ENCODE measurements at places on chromosomes 5 and 9. TPM values are rescaled to one million over a fixed set of nuclear protein-coding genes. Genes with fewer than 3 reads are reported as not detected.

The HDAC3 gene
- 55.9 TPM for polyA plus RNA-seq

The C9orf72 gene
- 13.2 TPM for polyA plus RNA-seq

The SPINK7 gene
- polyA plus RNA-seq: 0.74 TPM

The TSLP gene
- polyA plus RNA-seq: 0.37 TPM

The SV2C gene
- 0.01 TPM for polyA plus RNA-seq

The FAM153A gene
- polyA plus RNA-seq: 0.05 TPM

The CAMSAP1 gene
- polyA plus RNA-seq: 26.3 TPM

The UBAP1 gene
- 31.4 TPM for polyA plus RNA-seq

The TLE1 gene
- 64.2 TPM for polyA plus RNA-seq

The PCDHGC3 gene
- polyA plus RNA-seq: 165 TPM

The PDLIM4 gene
- 39.7 TPM for polyA plus RNA-seq

The CDX1 gene
- polyA plus RNA-seq: 0.33 TPM

The NPDC1 gene
- polyA plus RNA-seq: 47.5 TPM

The DMRT2 gene
- polyA plus RNA-seq: 36.2 TPM

The SMC2 gene
- polyA plus RNA-seq: 32.7 TPM

The FCN1 gene
- polyA plus RNA-seq: 3.6 TPM

The AOPEP gene
- 39.8 TPM for polyA plus RNA-seq

The GPR151 gene
- not detected for polyA plus RNA-seq

The ADAMTS12 gene
- 35.1 TPM for polyA plus RNA-seq

The LHFPL2 gene
- polyA plus RNA-seq: 38.0 TPM

All from muscle of leg (tissue), 16 donors.